ENCODE measurements at places on chromosomes 1 and 21.

DNA sequence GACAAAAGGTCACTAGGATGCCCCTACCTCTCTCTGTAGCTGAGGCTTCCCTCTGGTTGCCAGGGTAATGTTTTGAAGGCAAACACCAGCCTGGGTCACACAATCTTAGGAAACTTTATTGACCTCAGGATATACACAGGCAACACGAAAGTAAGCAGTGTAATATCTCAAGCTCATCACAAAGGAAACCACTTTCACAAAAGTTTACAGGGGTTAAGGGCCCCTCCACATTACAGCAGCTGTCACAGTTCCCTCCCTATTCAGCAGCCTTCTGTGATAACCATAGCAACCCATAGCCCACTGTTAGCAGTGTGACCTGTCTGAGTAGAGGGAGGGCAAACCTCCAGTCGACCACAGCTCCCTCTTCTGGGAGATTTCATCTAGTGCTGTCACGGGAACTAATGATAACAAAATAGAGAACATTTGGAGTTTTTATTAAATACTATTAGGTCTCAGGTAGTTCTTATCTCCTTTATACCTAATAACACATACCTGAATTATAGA lies 149.8 kb downstream of the PTPRC start:
- DNase-seq = no peak

DNA sequence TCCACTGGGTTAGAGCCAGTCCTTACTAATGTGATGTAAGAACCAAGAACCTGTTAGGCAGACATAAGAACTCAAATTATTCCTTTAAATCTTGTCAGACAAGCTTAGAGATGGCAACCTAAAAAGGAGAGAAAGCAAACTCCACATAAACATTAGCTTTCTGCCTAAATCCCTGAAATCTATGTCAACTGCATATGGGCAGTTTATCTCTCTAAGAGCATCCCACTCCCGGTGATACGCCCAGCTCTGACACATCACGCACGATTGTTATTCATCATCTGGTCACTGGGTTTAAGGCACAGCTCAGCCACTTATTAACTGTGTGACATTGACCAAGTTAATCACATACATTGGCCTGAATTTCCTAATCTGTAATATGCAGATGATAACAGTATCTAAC lies 323.7 kb downstream of the HHIPL2 start:
- DNase-seq = no peak

DNA sequence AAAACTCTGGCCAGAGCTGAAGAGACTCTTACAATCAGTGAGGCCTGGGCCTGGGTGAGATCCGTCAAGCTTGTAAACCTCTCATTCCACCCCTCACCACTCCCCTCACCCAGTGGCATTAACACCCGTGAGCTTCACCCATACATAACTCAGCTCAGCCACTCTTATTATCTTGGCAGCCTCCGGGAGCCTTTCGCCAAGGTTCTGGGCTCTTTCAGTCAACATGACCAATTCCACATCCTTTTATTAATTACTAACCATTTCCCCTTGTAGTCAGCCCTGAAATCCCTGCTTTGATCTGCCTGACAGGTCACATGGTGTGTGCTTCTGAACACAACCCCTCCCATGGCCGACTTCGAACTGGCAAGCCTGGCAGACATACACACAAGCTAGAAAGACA lies 134.8 kb downstream of the SETD4 start:
- no peak for DNase-seq

GRCh38 chr1:212977781-212978645 lies 27.7 kb downstream of the VASH2 start:
- DNase-seq = no peak

- no peak for DNase-seq
Measured at GRCh38 chr1:55167224-55167871, 47.8 kb downstream of the USP24 start.

- no peak for DNase-seq
Measured at GRCh38 chr1:12556368-12556930, 61.6 kb downstream of the DHRS3 start.

DNA sequence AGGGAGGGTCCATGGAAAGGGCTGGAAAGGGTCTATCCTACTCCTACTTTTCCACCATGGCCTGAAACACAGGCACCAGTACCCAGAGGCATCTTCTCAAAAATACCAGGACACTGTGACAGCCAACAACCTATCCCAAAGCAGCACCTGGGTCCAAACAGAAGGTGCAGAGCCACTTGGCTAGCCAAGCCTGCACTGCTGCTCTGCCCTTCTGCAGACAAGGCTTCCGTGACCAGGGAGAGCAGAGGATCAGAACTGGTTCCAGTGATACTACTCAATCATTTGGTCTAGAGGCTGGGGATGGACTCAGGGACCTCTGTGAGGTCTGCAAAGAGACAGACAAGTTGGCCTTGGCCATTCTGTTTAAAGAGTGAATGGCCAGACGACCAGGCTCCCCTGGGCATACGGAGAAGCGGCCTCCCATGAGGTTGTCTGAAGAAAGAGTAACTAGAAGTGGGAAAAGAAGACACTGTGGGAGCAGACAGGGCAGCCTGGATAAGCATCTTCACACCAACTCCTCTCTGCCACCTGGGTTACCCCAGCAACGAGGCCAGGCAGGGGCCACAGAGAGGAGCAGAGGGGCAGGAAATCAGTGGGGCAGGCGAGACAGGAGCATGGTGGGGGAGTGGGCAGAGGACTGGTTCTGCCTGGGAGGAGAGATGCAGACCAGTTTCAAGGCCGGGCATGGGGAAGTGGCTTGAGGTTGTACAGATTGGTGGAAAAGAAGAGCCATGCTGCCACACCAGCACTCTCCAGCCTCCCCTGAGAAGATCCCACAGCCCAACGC lies 5.7 kb downstream of the KCNN3 start:
- DNase-seq = no peak

GRCh38 chr1:178690496-178690895 lies 34.5 kb upstream of the RALGPS2 start:
- DNase-seq = no peak

DNA sequence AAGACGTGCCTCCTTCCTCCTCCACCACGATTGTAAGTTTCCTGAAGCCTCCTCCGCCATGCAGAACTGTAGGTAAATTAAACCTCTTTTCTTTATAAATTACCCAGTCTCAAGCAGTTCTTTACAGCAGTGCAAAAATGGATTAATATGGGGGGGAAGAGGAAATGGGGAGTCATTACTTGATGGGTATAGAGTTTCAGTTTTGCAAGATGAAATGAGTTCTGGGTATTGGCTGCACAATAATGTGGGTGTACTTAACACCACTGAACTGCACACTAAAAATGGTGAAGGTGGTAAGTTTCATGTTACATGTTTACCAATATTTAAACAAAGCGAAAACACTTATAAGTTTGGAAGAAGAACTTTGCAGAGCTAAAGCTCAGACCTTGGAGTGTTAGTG lies 24.3 kb upstream of the DISP1 start:
- DNase-seq = no peak

DNA sequence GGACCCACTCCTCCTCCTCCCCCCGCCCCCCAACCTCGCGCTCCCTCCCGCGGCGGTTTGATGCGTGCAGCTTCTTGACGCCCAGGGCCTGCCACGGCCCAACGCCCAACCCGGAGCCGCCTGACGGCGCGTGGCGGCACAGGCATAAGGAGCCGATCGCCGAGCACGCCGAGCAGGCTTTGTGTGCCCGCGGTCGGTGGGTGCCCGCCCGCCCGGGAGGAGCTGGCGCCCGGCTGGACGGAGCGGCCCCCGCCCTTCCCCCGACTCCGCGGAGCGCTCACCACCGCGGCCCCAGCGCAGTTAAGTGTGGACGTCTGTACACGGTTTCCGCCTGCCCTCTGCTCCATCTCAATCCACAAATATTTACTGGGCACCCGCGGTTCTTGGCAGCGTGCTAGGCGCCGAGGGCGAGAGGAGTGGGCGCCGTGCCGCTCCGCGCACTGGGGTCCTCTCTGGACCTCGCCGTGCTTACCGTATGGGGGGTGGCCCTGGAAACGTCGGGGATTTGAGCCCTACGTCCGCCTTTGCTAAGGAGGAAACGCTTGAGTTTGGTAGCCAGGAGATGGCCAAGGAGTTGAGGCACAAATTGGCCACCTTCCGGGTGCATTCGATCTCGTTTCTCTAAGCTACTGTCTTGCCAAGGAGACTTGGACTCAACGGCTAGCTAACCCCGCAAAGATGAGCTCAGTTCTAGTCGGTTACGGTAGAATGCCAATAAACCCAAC lies 444 bp upstream of the HDGF start:
- DNase-seq = peak; percentile 90

DNA sequence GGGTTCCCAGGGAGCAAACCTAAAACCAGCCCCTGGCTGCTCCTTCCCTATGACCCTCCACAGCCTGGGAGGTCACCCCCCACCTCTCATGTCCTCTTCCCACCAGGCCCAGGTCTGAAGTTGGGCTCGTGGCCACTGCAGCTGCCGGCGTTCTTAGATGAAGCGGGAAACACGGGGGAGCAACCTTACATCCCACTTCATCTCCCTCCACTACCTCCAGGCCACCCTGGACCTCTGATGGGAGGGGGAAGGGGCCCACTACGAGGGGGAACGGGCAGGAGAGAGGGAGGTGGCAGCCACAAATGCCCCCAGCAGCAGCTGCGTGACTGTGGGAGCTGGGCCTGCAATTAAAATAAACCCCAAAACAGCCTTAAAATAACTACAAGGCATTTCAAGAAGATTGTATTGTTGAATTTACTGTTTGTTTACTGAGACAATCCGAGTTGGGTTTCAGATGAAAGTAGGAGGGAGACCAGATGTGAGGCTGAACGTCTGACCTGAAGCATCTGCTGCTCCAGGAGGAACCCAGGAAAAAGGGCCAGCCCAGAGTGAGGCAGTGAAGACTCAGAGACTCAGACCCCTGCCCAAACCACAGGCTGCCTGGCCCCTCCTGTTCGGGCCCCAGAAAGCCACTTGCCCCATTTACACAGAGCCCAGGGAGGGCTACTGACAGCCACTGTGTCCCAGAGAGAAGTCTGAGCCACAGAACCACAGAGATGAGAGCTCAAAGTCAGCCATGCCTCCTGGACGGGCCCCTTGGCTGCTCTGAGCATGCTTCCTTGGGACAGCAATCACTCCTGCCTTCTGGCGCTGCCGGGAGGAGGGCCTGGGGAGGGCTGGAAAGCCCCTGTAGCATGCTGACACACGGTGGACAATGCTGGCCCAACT lies 59.8 kb downstream of the GLIS1 start:
- no peak for DNase-seq

DNA sequence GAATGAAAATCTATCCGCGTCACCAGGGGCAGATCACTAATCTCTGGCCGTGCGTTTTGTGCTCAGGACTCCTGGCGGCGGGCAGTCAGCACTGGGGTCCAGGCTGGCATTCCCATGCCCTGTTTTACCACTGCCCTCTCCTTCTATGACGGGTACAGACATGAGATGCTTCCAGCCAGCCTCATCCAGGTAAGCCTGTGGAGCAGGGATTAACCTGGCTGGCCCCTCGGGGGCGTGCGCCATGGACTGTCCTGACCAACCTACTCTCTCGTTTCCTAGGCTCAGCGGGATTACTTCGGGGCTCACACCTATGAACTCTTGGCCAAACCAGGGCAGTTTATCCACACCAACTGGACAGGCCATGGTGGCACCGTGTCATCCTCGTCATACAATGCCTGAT lies 10.9 kb upstream of the CENPS start:
- DNase-seq = no peak

DNA sequence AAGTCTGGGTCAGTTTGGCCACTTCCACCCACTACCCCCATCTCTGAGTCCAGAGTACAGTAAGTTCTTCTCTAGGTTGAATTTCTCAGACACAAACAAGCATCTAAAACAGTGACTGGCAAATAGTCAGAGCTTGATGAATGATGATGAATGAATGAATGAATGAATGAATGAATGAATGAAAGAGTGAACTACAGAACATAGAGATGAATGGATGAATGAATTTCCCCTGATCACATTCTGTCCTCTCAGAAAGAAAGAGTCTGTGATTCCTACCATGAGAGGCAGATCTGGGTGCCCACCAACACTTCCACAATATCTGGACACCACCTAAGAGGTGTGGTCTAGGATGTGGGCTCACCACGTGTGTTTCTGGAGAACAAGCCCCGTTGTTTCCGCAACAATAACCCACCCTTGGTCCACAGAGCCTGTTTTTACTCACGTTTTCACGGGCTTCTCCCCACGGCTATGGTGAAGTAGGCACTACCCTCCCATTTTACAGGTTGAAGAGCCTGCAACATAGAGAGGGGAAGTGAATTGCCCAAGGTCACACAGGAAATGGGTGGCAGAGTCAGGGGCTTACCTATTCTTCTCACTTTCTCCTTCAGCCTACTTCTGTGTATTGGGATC lies 40.2 kb upstream of the IFFO2 start:
- DNase-seq = no peak

- DNase-seq = no peak
Measured at GRCh38 chr1:112700290-112701226, 6.4 kb downstream of the RHOC start.

Measured in T-helper 17 cell (primary cell).